ENCODE measurements at places on chromosomes 4 and X.

DNA sequence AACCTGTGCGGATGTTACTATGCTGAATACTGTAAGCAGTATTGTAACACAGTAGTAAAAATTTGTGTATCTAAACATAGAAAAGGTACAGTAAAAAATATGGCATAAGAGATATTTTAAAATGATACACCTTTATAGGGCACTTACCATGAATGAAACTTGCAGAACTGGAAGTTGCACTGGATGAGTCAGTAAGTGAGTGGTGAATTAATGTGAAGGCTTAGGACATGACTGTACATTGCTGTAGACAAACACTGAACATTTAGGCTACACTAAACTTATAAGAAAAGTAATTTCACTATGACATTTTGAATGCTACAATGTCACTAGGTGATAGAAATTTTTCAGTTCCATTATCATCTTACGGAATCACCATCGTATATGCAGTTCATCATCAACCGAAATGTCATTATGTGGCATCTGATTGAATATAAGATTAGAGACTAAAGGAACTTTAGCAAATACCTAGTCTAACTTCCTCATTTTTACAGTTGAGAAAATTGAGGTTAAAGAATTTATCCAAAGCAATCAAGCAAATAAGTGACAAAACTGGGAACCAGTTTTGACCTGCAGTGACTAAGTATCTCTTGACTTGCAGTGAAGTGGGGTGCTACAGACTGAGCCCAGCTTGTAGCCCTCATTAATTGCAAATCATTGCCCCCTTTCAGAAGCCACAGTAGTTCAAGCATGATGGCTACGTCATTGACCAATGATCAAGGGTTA, 55.3 kb downstream of the EGF start:
- DNase-seq, result no peak

- DNase-seq, result no peak
Observed at GRCh38 chrX:68375803-68376202, 57.5 kb downstream of the OPHN1 start.

DNA sequence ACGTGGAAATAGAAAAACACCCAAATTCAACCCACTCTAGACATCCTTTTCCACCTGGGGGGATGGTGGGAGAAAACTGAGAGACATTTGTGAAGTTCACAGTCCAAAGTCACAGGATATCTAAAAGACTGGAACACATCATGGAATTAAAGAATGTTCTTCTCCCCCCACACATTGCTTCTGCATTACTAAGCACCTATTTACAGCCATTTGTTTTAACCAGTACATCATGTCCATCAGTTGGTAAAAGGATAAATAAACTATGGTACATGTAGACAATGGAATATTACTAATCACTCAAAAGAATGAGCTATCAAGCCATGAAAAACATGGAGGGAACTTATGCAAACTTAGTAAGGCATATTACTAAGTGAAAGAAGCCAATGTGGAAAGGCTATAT, 185.5 kb upstream of the ANXA10 start:
- no peak for DNase-seq

DNA sequence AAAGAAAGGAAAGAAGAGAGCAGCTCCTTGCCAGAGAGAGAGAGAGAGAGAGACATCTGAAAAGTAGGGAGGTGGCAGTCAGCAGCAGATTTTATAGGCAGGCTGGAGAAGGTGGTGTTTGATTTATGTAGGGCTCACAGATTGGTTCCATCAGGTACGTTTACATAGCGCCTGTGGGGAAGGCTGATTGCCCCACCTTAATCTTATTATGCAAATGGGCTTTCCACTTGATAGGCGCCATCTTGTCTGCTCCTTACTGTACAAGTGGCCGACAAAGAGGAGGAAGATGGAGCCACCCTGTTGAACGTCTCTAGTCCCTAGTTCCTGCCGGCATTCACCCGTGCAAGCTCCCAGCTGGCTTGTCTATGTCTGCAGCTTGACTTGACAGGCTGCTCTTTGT, 49.1 kb upstream of the DHRSX start:
- no peak for DNase-seq

DNA sequence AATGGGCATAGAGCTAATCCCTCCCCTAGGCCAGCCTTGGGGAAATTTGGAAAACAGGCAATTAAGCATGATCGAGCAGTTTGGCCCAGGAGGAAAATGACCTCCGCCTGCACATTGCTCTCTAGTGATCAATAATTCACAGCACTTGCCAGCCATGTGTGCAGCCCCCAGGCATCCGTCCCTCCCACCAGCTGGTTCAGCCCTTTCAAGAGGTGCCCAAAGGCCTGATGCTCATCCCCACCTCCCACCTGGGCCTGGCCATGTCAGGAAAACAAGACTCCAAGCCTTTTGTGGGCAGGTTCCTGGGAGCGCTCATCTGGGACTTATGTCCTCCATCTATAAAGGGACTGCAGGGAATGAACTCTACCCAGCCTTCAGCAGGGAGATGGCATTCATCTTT, 17.5 kb upstream of the PPP2R2C start:
- DNase-seq, result no peak

GRCh38 chrX:136692271-136692670, 44.3 kb downstream of the CD40LG start:
- DNase-seq, result no peak

DNA sequence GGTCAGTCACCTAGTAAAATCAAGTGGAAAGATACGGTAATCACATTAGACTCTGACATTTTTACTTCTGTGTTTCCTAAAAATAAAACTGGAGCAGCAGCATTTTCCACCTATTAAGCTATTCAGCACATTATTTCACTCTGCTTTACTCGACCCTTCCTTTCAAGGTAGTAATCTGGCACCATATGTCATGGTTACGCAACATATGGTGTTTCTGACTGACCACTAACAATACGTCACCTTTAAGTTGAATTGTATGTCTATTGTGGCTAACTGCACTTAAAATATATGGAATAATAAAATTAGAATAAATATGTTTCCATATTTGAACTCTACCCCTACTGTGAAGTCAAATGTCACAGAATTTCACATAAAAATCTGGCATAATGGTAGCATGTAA, 168.8 kb downstream of the CDS1 start:
- no peak for DNase-seq

DNA sequence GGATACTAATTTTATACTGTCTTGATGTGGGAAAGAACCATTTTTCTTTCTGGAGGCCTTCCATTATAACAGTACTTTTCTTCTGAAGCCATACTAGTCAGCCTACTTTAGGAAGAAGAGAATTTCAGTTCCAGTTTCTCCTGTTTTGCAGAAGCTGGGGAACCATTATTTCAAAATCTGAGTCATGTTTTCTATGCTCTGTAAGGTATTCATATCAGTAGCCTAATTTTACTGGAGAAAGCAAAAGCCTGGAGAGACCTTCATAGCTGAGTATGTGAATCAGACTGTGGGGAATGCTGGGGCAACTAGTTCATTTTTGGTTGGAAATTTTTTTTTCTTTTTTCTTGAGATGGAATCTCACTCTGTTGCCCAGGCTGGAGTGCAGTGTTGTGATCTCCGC, 22.4 kb downstream of the AFF1 start:
- DNase-seq, result no peak

GRCh38 chr4:151659601-151660364, 101.0 kb downstream of the GATB start:
- DNase-seq, result no peak

DNA sequence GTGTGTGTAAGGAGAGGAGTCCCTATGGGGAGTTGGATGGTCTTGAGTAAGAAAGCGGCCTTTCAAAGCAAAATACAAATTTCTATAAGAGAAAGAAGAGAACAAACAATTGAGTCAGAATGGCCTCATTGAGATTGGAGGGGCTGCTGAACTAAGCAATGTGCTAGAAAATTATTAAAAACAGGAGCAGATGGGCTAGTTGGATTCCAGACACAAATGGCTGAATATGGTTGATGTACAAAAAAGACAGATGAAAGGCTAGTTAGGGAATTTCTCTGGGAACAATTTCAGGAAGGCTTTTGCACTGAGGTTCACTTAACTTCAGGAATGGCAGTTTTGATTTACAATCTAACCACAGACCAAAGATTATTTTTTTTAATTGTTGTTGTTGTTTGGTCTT, 1806.8 kb upstream of the TENM3 start:
- DNase-seq, result no peak

- no peak for DNase-seq
Observed at GRCh38 chrX:123959281-123960063, 2.0 kb upstream of the STAG2 start.

- DNase-seq, result peak; percentile 0
Observed at GRCh38 chr4:81724925-81725329, 253.2 kb upstream of the RASGEF1B start.

GRCh38 chr4:53821179-53821851, 230.0 kb upstream of the LNX1 start:
- no peak for DNase-seq

GRCh38 chrX:154457491-154458115, 478 bp upstream of the PLXNA3 start:
- peak; percentile 55 for DNase-seq

GRCh38 chr4:79083406-79084010, 144.3 kb upstream of the PAQR3 start:
- DNase-seq, result no peak

DNA sequence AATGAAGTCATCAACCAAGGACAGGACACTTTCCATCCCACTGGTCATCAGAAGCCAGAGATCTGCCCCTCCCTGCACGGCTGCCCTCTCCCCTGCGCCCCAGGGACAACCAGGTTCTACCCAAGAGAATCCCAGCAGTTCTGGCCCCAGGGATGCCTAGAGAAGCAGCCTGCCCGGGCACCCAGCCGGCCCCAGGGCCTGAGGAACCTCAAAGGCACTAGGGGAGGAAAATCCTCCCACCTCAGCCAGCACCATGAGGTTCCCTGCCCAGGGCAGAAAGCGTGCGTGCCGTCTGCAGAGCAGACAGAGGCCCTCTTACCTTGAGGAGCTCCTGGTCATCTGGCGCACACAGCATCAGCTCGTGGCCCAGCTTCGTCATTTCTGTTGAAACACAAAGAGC, 8.1 kb downstream of the HAUS7 start:
- no peak for DNase-seq

DNA sequence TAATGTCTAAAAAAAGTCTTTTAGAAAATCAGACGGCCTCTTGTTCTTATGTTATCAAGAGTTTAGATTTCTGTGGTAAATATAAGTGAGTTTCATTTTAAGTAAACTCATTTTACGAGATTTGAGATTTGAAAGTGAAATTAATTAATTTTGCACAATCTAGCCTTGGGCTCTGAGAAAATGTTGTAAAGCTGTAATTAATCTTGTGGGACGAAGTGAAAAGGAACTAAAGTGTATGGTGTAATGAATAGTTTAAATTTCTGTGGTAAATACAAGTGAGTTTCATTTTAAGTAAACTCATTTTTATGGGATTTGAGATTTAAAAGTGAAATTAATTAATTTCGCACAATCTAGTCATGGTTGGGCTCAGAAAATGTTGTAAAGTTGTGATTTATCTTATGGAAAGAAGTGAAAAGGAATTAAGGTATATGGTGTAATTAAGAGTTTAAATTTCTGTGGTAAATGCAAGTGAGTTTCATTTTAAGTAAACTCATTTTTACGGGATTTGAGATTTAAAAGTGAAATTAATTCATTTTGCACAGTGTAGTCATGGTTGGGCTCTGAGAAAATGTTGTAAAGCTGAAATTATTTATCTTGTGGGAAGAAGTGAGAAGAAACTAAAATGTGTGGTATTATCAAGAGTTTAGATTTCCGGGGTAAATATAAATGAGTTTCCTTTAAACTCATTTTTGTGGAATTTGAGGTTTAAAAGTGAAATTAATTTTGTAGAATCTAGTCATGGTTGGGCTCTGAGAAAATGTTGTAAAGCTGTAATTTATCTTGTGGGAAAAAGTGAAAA, 1.6 kb downstream of the SCML1 start:
- no peak for DNase-seq

- DNase-seq, result no peak
Observed at GRCh38 chr4:13174001-13174400, 310.1 kb downstream of the RAB28 start.

- DNase-seq, result no peak
Observed at GRCh38 chrX:132093239-132093860, 34.5 kb downstream of the FRMD7 start.

GRCh38 chrX:23952984-23953907, 45.4 kb downstream of the CXorf58 start:
- DNase-seq, result no peak

GRCh38 chr4:139526928-139527327, 29.1 kb downstream of the SETD7 start:
- no peak for DNase-seq

- DNase-seq, result no peak
Observed at GRCh38 chrX:120790118-120790517, 85.5 kb downstream of the CT47B1 start.

DNA sequence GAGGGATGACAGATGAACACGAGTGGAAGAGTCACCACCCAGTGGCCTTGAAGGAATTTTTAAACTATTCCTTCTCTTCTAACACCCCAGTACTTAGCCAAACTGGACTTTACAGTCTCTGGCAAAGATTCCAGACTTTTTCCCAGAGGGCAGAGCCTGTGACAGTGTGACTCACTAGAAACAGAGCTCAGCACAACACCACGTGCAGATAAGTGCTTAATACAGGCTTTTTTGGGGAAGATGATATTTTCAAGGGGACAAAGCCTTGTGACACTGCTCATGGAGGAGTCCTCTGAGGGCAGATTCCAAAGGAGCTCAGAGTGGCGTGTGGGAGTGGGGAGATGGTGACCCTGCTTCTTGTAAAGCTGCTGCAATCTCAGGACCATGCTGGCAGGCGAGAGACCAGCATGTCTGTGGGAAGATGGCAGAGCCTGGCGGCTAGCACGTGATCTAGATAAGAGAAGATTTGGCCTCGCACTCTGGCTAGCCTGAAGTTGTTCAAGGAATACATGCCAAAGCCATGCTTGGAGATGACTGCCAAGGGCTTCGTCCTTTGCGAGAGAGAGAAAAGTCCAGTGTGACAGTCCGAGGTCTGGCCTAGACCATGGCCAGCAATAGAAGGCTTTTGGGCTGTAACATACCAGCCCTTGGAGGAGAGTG, 2.4 kb downstream of the RAB33A start:
- DNase-seq, result no peak

GRCh38 chr4:40316782-40317635, 18.1 kb upstream of the CHRNA9 start:
- DNase-seq, result peak; percentile 28

DNA sequence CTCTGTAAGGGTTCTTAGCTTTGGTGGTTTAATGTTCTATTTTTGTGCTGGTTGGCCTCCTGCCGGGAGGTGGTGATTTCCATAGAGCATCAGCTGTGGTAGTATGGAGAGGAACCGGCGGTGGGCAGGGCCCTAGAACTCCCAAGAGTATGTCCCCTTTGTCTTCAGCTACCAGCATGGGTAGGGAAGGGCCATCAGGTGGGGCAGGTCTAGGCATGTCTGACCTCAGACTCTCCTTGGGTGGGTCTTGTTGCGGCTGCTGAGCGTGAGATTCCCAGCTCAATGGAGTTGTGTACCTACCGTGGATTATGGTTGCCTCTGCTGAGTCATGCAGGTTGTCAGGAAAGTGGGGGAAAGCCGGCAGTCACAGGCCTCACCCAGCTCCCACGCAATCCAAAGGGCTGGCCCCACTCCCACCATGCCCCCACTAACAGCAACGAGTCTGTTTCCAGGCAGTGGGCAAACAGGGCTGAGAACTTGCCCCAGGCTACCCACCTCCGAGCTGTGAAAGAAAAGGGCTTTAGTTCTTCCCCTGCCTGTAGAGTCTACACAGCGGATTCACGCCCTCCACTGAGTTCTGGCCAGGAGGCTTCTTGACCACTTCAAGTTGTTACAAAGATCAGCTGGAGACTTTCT, 235.9 kb downstream of the RPA4 start:
- no peak for DNase-seq

Data from T-helper 22 cell (primary cell).